Left renal pelvis (tissue), 4 donors: ENCODE measurements at places on chromosomes 2 and 18.

GRCh38 chr2:121783180-121783579 is 27.7 kb downstream of the TSN start:
- no peak for DNase-seq

DNA sequence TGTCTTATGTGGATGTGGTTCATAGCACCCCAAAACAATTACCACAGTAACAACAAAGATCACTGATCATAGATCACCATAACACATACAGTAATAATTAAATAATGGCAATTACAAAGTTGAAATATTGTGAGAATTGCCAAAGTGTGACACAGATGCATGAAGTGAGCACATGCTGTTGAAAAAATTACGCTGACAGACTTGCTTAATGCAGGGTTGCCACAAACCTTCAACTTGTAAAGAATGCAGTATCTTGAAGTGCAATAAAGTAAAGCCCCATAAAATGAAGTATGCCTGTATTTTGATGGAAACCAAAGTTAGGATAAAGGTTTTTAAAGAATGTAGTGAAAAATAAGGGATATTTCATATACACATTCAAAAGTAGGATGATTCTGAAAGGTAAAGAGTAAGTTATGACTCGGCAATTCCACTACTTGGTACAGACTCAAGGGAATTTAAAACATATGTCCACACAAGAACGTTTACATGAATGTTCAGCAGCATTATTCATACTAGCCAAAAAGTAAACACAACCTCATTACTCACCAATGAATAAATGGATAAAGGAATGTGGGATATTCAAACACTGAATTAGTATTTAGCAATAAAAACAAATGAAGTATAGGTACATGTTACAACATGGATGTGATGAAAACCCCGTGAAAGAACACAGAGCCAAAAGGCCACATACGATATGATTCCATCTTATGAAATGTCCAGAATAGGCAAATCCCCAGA is 61.6 kb downstream of the SCN9A start:
- no peak for DNase-seq

- DNase-seq = no peak
Measured at GRCh38 chr2:127860130-127860529, 2.2 kb upstream of the POLR2D start.

DNA sequence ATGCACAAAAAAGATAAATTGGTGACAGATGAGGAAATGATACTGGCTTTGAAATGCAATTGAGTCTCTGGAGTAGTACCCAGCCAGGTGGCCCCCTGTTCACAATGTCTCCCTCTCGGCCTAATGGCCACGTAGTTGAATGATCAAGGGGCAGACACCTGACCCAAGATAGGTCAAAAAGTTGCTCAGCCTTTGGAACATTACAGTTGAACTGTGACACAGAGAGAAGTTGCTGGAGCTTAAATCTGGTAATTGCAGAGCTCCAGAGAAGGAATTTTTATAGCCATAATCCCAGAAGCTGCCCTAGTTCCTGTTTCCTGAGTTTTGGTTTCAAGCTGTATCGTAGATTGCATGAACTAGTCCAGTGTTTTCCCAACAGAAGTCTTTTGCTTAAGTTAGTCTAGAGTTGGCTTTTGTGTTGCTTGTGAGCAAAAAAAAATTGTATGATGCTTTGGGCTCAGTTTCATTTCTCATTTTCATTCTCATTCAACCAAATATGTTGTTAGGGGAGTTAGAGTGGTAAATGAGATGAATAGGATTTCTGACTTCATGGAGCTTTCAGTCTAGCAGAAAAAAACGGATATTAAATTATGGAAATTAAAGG is 117.9 kb downstream of the CSRNP3 start:
- DNase-seq = no peak

DNA sequence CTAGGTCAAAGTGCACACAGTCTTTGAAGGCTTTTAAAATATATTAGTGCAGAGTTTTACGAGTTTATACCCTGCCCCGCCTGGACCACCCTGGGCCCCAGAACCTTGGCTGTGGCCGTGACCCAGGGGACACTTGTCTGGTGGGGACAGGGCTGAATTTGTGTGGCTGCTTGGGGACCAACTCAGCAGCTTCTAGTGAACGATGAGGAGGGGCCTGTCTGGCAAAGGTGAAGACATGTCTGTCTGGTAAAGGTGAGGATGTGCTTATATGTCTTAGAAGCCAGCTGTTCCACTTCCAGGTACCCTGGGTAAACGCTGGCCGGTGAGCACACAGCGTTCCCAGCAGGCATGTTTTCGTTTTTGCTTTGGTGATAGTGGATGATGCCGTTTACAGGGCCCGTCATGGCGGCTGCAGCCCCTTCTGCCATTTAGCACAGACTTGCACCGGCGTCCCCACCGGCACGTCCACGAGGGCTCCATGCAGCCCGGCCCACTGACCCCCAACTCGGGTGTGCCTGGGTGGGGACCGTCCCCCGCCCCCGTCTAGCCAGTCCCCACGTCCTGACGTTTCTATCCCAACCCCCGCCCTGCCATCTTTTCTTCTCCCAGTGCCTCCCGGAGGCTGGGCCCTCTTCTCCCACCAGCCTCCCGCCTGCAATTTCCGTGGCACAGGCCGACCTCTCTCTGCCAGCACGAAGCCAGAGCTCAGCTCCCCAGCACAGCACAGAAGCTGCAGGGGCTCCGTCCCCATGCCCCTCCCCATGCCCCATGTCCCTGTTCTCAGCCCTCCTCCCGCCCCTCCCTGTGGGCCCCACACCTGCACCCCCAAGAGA is 67.8 kb downstream of the SLC66A2 start:
- DNase-seq = no peak

DNA sequence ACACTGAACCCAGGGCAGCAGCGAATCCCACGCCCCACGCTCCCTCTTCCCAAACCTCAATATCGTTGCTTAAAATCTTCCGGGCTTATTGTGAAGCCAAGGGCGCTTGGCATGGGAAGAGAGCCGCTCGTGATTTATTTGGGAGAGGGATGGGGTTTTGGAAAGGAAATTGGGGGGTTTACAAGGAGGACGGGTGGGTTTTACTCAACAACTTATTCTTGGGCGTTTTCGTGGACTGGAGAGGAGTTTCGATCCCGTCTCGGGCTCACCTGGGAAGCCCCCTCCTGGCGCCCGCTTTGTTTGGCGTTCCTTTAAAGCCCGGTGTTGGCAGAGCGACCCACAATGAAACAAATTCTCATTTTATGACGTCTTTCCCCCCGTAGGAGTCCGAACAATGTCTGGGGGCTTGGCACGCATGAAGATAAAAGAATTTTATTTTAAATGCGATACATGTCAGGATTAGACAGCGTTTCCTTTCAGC is 135.3 kb downstream of the INSIG2 start:
- DNase-seq = no peak
